ENCODE measurements at places on chromosomes 4 and X.

- peak; percentile 25 for DNase-seq
Measured at GRCh38 chr4:64340218-64341110, 68.8 kb downstream of the TECRL start.

DNA sequence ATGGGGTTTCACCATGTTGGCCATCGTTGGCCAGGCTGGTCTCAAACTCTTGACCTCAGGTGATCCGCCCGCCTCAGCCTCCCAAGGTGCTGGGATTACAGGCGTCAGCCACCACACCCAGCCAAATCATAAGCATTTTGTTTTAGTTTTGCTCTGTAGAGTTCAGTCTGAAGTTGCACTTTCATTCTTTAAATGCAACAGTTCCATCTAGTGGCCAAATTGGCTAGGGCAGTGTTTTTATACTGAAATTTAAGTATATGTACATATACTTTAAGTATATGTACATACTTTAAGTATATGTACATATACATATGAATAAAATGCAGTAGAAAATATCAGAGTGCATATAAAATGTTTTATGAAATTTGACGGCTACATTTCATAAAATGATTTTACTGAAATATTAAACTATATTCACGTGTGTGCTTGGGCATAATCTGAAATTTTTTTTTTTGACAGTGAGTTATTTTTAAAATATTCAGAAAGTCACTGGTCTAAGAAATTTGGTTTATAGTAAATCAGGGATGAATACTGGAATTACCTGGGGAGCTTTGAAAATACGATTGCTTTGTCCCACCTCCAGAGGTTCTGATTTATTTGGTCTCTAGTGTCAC is 145.5 kb downstream of the NWD2 start:
- DNase-seq = peak; percentile 34

DNA sequence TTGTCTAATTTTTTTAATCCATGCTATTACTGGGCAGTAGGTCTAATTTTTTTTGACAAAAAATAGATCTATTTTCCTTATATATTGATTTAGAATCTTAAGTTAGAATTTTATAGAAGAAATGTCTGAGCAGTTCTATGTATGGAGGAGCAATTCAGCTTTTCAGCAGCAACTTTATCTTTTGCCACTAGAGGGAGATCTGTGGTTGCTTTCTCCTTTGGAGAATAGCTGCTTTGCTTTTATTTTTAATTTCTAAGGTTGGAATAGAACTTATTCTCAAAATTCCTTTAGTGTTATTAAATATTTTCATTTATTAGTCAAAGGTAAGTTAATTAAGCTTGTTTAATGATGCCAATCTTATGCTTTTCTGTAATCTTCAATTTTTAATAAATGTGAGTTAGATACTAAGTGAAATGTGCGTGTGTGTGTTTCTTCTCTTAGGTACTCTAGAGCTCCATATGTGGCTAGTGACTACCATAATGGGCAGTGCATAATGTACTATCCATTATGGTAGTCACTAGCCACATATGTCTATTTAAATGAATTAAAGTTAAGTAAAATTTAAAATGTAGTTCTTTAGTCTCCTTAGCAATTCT is 29.3 kb downstream of the FAM199X start:
- peak; percentile 8 for DNase-seq

DNA sequence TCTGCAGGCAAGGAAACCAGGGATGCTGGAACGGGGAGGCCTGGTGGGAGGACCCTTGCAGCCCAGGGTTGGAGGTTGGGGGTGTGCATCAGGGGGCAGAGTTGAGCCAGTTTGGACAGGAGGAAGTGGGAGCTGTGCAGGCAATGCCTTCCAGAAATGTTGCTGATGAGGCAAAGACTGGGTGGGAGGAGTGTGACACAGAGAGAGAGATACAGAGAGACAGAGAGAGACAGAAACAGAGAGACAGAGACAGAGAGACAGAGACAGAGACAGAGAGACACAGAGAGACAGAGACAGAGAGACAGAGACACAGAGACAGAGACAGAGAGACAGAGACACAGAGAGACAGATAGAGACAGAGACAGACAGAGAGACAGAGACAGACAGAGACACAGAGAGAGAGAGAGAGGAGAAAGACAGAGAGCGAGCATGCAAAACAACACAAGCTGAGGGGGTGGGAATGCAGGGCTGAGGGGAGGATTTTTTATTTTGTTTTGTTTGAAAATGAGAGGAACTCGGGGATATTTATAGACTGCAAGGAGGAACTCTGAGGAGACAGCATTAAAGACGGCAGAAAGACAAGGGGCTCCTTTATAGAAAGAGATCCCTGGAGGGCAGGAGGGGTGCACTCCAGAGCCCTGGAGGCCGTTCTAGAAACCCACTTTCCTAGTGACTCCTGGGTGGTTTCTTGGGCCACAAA is 1.9 kb upstream of the HAUS3 start:
- peak; percentile 66 for DNase-seq

DNA sequence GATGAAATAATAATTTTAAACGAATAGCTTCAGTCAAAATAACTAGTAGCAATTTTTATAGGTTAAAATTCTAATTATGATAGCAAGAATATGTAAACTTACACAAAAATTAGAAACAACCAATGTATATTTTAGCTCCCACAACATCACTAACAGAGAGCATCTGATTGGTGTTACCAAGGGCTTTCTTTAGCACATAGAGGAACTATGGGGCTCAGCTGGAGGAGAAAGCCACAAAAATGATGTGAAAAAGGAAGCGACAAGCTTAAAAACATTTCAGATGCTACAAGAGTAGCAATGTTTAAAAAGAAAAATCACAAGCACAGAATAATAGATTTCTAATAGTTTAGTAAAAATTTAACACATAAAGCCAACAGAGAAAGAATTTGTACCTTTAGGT is 56.3 kb downstream of the ATP8A1 start:
- DNase-seq = no peak

GRCh38 chrX:79078114-79078513 is 66.4 kb upstream of the GPR174 start:
- DNase-seq = no peak
